ENCODE measurements at places on chromosomes 5 and 9.

- peak; percentile 51 for DNase-seq
Observed at GRCh38 chr5:7419846-7420245, 23.9 kb downstream of the ADCY2 start.

GRCh38 chr9:98707166-98708102 lies 1.3 kb downstream of the GABBR2 start:
- DNase-seq, result peak; percentile 88

- no peak for DNase-seq
Observed at GRCh38 chr5:14665949-14666348, 1.4 kb downstream of the OTULIN start.

DNA sequence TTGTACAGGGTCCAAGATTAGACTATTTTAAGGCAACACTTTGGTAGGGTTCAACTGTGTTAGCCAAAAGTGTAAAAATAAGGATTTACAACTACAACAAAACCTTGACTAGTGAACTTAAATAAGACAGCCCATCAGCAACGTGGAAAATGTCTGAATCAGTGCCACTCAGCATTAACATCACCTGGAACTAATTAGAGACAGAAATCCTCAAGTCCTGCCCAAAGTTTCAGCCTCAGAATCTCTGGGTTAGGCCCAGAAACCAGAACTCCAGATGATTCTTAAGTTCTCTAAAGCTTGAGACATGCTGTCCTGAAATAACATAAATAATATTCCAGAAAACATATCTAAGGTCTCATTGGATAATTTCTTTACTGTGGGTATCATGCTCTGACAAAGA lies 118.6 kb downstream of the SEMA6A start:
- no peak for DNase-seq

- DNase-seq, result no peak
Observed at GRCh38 chr5:149855366-149855765, 89.2 kb downstream of the PDE6A start.

- DNase-seq, result no peak
Observed at GRCh38 chr9:96031366-96031824, 155.9 kb downstream of the ERCC6L2 start.

DNA sequence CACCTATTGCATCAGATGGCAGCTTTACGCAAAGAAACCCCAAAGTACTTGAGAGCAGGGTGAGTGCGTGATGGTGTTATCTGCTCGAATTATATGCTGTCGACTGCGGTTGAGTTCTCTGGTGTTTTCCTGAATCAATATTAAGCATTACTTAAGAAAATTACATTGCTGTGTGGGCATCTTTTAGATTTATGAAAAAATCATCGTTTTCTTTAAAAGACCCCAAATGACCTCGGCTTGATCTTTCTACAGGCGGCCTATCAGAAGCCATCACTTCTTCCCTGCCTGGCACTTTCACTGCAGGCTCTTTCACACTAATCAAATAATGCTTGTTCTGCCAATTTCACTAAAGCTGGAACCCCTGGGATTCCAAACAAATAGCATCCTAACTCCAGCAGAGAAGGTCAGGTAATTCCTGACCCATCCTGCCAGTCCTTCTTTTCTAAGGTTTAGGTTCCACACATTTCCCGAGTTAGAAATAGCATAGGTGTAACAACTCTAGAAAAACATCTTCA lies 1.7 kb downstream of the UBE2QL1 start:
- no peak for DNase-seq

DNA sequence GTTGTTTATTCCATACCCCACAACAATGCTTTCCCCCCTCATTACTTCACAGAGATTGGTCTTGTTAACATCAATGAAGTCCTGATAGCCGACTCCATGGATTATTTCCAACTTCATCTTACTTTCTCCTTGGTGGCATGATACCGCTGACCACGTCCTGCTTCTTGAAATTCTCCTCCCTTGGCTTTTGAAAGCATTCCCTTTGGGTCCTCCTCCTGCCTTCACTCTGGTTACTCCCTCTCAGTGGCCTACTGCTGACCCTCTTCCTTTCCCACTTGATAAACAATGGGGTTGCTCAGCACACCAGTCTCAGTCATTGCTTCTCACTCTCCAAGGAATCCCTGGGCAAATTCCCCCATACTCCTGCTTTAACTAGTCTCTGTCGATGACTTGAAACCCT lies 283.9 kb downstream of the SEC61B start:
- DNase-seq, result no peak

GRCh38 chr9:137173796-137174664 lies 2.2 kb upstream of the TMEM210 start:
- DNase-seq, result no peak

DNA sequence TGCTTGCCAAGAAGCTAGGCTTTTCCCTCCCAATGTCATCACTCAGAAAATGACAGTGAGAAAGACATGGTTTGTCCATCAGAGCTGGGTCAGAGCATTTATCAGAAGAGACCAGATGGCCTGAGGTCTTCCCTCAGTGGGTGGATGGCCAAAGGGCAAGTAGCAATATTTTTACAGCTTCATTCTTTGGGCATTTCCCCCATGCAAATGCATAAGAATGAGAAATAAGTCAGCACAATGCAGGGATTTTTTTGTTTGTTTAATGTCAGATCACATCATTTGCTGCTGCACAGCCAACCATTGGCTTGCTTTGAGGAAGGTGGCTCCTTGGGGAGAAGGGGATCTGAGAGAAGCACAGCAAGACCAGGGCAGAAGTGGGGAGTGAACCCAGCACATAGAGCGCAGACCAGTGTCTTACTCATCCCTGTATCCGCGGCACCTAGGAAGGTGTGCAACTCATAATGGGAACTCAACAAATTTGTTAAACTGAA lies 209.6 kb downstream of the SEMA6A start:
- DNase-seq, result no peak

- peak; percentile 50 for DNase-seq
Observed at GRCh38 chr9:121498487-121499176, 1.0 kb downstream of the GGTA1 start.

DNA sequence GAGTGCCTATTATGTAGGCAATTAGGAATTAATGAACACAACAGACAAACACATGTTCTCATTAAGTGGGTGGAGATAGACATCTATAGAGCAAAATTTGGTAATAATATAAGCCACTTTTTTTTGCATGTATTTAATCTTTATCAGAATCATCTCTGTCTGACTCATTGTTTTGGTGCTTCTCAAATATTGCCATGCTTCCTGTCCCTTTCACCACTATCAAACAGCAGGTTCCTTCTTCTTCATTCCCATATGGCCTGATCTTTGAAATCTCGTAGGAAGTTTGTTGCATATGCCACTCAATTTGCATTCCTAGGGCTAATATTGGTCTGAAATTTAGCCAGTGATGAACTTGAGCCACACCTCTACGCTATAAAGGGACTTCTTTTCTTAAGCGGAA lies 128.9 kb upstream of the SPEF2 start:
- no peak for DNase-seq

GRCh38 chr9:120396931-120397330 lies 183.0 kb downstream of the CDK5RAP2 start:
- DNase-seq, result no peak

GRCh38 chr5:58963361-58963760 lies 380.5 kb downstream of the RAB3C start:
- DNase-seq, result no peak
